Fibroblast of lung (primary cell): ENCODE measurements at places on chromosomes 5 and 9. TPM values are rescaled to one million over a fixed set of nuclear protein-coding genes. Genes with fewer than 3 reads are reported as not detected.

DNA sequence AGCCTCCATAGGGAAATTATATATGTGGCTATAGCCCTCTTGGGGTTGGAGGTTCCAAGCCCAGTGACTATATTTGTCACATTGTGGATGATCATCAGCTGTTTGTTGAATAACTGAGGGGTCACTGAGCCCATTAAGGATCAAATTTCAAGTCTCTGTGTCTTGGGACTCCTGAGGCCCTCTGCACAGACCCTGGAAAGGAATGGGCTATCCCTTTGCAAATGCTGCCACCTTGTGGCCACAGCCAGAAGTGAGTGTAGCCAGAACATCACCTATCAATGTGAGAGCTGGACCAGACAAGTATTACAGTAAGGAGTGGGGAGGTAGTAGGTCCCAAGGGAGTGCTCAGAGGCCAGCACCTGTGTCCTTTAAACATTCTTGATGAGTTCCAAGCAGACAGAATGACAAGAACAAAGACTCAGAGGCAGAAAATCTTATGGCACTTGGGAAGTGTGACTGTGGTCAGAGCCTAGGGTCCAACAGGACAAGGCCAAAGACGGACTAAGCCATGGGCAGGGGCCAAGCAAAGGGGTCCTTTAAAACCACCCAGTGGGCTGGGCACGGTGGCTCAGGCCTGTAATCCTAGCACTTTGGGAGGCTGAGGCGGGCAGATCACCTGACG lies 8.2 kb downstream of the RPP25L start:
- peak; percentile 50 for DNase-seq

- no peak for DNase-seq
Measured at GRCh38 chr9:136318111-136318775, 9.1 kb upstream of the GPSM1 start.

GRCh38 chr9:110807956-110808598 lies 139.5 kb downstream of the MUSK start:
- DNase-seq, result no peak

The OBP2A gene
- total RNA-seq, result not detected in 2 replicates

DNA sequence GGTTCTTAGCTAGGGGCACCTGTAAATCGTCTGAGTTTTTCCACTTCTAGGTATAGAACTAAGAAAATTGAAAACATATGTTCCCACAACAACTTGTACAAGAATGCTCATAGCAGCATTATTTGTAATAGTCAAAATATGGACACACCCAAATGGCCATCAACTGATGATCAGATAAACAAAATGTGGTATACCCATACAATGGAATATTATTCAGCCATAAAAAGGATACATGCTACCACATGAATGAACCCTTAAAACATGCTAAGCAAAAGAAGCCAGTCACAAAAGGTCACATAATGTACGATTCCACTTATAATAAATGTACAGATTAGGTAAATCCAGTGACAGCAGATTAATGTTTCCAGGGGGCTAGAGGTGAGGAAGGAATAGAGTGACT lies 46.0 kb upstream of the IL13 start:
- no peak for DNase-seq

GRCh38 chr5:73030531-73030930 lies 74.7 kb downstream of the FCHO2 start:
- DNase-seq, result peak; percentile 43

The SLC23A1 gene
- total RNA-seq, result not detected in 2 replicates

- no peak for DNase-seq
Measured at GRCh38 chr9:37870081-37870798, 33.7 kb downstream of the SLC25A51 start.

- no peak for DNase-seq
Measured at GRCh38 chr5:171669571-171669970, 116.0 kb upstream of the SMIM23 start.

The INSL4 gene
- not detected in 2 replicates for total RNA-seq

The UBE2QL1 gene
- under 0.01 TPM in 1 of 2 replicates, not detected in the other for total RNA-seq

DNA sequence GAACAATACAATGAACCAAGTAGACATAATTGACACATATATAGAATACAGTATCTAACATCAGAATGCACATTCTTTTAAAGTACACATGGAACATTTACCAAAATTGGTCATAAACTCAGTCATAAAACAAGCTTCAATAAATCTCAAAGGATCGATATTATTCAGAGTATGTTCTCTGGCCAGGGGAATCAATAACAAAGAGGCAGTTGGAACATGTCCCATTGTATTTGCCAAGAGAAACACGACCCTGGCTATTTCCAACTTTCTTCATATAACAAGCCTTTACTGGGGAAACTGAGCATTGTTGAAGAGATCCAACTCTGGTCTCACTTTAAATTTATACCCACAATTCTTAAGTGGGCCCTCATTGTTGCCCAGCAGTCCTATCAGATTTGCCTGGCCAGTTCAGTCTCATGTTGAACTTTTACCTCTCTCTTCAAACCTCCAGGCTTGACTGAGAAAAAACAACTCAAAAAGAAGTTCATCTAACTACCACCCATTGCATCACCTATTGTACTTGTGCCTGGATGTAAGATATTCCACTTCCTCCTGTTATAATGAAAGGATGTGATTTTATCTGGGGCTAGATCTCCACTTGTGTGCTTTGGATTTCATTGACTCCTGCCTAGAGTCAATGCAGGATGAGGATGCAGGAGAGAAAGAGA lies 162.5 kb downstream of the HSPA4 start:
- DNase-seq, result no peak

The TMEM252 gene
- not detected in 2 replicates for total RNA-seq

The IFNA21 gene
- total RNA-seq, result not detected in 2 replicates

The DAPK1 gene
- total RNA-seq, result 15.5 and 18.5 TPM in 2 replicates

GRCh38 chr5:149581192-149581861 lies at the start of gene ARHGEF37:
ARHGEF37 (plus strand) TSS chr5:149581498; CDS start chr5:149597770, 16,272 bp downstream.
- peak; percentile 56 for DNase-seq

GRCh38 chr5:27403243-27403882 lies 365.0 kb upstream of the CDH9 start:
- DNase-seq, result peak; percentile 1

DNA sequence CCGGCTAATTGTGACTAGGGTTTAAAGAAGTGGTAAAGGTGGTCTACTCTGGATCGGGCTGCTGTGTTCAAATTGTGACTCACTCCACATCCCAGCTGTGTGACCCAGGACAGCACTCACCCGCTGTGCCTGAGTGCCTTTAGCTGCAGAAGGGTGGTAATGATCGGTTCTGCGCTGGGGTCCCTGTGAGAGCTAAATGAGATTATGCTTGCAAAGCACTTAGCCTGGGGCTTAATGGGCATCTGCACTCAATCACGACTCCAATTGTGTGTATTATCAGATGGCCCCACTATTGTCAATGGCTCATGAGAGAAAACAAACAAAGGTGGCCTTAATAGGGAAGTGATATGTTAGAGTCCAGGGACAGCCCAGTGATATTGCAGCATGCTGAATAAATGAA lies 25.1 kb upstream of the TBC1D2 start:
- no peak for DNase-seq

GRCh38 chr9:94630833-94631232 lies 8.5 kb downstream of the FBP1 start:
- DNase-seq, result no peak

- peak; percentile 77 for DNase-seq
Measured at GRCh38 chr5:142922223-142922952, 152.2 kb downstream of the ARHGAP26 start.

- DNase-seq, result peak; percentile 10
Measured at GRCh38 chr5:111892949-111893348, 136.0 kb upstream of the NREP start.

GRCh38 chr5:88680253-88681132 lies 202.5 kb downstream of the MEF2C start:
- DNase-seq, result peak; percentile 74

DNA sequence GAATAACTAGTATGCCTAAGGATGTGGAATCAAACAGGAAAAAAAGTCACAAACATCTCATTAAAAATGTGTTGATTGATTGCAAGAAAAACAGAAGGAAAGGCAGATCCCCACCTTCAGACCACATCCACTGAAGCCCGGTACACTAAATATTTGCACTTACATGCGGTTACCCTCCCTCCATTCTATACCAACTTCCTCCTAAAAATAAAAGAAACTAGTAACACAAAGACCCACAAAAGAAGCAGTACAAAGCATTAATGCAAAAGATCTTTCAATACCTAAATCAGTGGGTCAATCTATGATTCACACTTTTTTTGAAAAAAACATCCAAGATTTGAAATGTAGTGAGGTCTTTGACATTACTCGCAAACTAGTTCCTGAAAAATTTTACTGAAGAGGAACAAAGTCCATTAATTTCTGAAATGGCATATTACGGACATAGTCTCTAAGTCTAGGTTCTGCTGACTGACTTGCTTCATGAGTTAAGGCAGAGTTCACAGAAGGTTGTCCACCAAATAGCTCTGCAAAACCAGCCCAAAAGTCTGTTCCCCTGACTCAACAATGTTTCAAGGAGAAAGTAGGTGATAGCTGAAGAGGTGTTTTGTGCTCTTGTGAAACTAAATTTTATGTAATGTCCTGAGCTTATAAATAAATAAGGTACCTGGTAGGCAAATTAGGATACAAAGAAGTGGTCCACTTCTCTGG lies 100.7 kb downstream of the PAM start:
- DNase-seq, result no peak

The FOXD4 gene
- total RNA-seq, result 0.17 and 0.26 TPM in 2 replicates

DNA sequence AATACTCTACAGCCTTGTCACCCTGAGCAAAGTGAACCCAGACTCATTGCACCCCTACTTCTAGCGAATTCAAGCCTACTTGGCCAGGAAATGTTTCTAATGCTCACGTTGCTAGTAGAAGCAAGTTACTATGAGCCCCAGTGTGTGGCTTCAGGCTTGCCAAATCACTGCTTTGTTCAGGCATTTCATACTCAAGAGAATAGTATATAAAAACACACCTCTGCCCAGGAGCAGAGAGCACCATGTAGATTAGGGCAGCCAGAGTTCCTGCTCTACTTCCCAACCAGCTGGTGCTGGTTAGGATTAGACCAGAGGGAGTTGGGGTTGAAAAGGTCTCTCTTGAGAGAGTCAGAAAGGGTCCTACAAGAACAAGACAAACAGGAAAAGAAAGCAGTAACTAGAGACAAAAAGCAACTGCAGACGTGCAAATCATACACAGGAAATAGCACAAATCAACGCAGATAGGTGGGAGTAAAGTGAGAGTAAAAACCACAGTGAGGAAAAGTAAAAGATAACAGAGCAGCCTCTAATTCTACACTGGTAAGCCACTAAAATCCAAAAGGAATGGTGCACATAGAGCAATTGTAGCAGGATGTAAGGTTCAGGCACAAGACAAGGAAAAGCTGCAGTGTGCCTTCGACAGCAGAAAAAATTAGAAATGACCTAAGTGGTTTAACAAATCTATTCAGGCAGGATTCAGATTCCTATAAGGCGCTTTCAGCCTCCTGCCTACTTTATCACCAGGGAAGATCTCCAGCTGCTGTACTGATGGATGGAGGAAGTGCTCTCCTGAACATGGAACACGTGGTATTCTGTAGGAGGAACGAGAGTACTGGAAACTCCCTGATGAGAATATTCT lies 49.6 kb upstream of the KIF2A start:
- peak; percentile 12 for DNase-seq
